ENCODE measurements at places on chromosomes 7 and 10. TPM values are rescaled to one million over a fixed set of nuclear protein-coding genes. Genes with fewer than 3 reads are reported as not detected.

Gene SLC26A5
- total RNA-seq: 0.30 TPM

- H3K36me3 ChIP-seq: no peaks in the 10 kb centered on the region
- DNase-seq: no peak
- peaks cover 14% of the 10 kb centered on the region for H3K4me1 ChIP-seq
- H3K4me3 ChIP-seq: peak within 1 kb of the TSS; percentile 17
Observed at GRCh38 chr10:48604991-48605508, at the start of gene ARHGAP22. Gene ARHGAP22, minus strand, starts transcription at chr10:48605073. Its CDS starts 277 bp downstream, at chr10:48604796.

Gene COL26A1
- total RNA-seq: not detected

GRCh38 chr7:45347804-45348203 is 190.2 kb downstream of the RAMP3 start:
- no peaks in the 10 kb centered on the region for H3K4me1 ChIP-seq
- no peaks in the 10 kb centered on the region for H3K36me3 ChIP-seq
- no peak for DNase-seq
- H3K27me3 ChIP-seq: no peaks in the 10 kb centered on the region
- H3K4me3 ChIP-seq: no peak overlapping the region

Gene GIMAP2
- 47.5 TPM for total RNA-seq

- peaks cover 4% of the 10 kb centered on the region for H3K27me3 ChIP-seq
- H3K4me3 ChIP-seq: no peak overlapping the region
- no peaks in the 10 kb centered on the region for H3K36me3 ChIP-seq
- peaks cover 24% of the 10 kb centered on the region for H3K4me1 ChIP-seq
- no peak for DNase-seq
Observed at GRCh38 chr10:71893920-71894319, 42.9 kb upstream of the PSAP start.

DNA sequence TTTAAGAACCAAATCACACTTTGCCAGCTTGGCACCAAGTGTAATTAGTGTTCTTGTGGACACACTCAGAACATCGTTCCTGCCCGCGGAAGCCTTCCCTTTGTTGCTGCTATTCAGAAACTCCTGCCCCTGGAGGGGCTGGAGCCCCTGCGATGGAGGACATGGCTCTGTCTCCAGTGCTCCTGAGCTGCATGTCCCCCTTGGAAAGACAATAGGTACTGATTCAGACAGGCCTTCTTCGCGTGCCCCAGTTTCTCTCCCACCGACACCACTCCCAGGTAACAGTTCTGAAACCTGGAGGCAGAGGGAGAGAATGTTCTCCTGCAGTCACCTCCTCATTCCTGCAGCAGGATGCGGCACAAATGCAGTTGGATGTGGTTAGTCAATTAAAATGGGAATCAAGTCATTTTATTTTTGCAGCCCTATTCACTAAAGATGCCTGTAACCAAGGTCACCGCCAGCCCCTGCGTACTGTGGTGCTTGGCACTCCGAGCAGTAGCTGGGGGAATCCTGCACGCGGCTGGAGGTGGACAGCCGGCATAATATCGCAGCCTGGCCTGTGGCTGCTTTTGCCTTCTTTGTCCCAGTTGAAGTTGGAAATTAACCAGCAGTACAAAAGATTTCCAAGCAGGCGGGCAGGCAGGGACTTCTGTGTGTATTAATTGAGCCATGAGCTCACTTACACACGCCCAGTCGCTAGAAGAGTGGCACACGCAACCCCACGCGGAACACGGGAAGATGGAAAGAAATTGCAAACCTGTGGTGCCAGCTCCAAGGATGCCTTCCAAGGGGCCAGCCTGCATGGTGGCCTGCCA is 205.7 kb downstream of the EBF3 start:
- no peaks in the 10 kb centered on the region for H3K27me3 ChIP-seq
- H3K27ac ChIP-seq: no peak overlapping the region

Gene IL2RA
- total RNA-seq: 11.2 TPM

DNA sequence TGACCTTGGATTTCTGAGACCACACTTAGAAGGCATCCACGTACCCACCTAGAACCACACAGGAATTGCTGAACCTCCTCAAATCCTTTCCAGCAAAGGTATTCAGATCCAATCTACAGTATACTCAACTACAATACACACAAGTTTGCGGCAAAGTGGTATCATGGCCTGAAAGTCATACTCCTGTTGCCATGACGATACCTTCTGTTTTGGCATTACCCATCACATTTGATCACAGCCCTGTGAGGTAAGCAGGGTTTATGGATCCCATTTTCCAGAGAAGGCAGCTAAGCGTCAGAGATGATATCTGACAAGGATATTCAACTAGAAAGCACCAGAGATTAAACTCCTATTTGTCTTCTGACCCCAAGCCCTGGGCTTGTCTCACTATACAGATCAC is 32.8 kb downstream of the SGMS1 start:
- no peaks in the 10 kb centered on the region for H3K27me3 ChIP-seq
- H3K4me1 ChIP-seq: no peaks in the 10 kb centered on the region
- DNase-seq: no peak

Gene PCDH15
- not detected for total RNA-seq

Gene TNS3
- total RNA-seq: 1.6 TPM

DNA sequence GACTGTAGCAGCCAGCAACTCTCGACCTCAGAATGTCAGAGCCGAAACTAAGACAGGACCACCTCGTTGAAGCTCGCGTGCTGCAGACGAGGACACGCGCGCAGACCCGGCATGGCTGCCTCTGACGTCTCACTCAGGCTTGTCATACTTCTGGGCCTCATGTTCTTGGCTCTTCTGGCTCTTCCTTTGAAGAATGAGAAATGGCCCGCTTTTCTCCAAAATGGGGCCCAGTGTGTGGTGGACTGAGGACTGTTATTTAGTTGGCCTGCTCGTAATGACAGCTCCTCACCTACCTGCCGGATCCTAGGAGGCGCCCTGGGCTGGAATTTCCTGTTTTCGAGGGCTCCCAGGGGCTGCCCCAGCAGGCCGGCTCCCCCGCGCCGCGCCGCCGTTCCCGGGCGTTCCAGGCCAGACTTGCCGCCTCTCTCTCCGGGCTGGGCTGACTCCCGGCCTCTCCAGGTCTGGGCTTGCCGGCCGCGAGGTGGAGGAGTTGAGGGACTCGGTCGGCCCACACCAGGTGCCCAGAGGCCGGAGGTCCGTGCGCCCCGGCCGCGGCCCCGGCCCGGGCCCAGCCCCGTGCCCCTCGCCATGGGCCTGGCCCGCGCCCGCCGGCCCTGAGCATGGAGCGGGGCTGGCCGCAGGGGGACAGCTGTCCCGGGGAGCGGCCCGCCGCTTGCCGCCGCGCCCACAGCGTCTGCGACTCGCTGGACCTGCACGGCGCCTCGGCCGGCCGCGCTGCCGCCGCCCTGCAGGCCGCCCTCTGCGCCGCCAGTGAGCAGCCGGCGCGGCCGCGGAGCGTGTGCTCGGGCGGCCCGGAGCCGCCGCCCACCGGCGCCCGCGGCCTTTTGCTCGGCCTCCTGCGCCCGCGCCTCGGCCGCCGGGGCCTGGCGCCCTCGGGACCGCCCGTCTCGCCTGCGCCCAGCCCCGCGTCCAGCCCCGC is 28.1 kb downstream of the AGAP3 start:
- no peak for DNase-seq
- peaks cover 2% of the 10 kb centered on the region for H3K27me3 ChIP-seq
- H3K36me3 ChIP-seq: peaks cover 3% of the 10 kb centered on the region
- no peak overlapping the region for H3K27ac ChIP-seq

DNA sequence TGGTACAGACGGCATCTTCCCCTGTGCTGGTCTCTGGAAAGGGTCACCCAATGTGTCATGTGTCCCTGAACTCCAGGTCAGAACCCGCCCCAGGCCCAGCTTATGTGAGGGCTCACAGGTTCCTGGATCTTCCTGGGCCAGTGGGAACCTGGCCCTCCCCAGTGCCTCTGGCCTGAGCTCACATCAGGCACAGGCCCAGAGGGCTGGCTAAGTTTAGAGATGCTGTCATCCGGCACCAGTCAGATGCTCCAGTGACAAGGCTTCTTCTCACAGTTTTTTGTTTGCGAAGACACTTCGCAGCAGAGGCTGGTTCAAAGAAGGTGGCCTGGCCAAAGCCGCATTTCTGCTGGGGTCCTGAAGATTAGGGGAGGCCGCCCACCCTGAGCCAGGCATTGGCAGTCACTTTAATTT is 11.8 kb downstream of the CAMK2B start:
- H3K27me3 ChIP-seq: peaks cover 12% of the 10 kb centered on the region
- H3K4me1 ChIP-seq: peaks cover 12% of the 10 kb centered on the region
- H3K4me3 ChIP-seq: no peak overlapping the region
- no peak for DNase-seq
- no peak overlapping the region for H3K27ac ChIP-seq
- H3K36me3 ChIP-seq: no peaks in the 10 kb centered on the region

DNA sequence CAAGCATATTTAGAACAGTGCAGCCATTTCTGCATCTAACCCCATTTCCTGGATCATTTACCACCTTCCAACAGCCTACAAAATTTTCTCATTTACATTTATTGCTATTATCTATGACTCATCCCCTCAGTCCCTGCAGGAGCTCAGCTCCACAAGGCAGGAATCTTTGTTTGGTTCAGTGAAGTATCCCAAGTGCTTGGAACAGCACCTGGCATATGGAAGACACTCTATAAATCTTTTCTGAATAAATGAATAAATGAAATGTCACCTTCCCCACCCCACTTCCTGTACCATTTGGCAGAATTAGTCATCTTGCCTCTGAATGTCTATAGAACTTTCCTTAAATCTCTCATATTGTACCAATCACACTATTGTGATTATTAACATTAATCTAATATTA is 110.7 kb downstream of the HIP1 start:
- DNase-seq: no peak
- no peaks in the 10 kb centered on the region for H3K36me3 ChIP-seq
- peaks cover 18% of the 10 kb centered on the region for H3K4me1 ChIP-seq
- no peak overlapping the region for H3K27ac ChIP-seq

- H3K27ac ChIP-seq: no peak overlapping the region
- H3K27me3 ChIP-seq: no peaks in the 10 kb centered on the region
- no peak overlapping the region for H3K4me3 ChIP-seq
- no peaks in the 10 kb centered on the region for H3K4me1 ChIP-seq
- no peak for DNase-seq
Observed at GRCh38 chr7:13628239-13629001, 361.0 kb downstream of the ETV1 start.

Gene ZNF800
- total RNA-seq: 107 TPM

- DNase-seq: no peak
- H3K27ac ChIP-seq: no peak overlapping the region
- no peaks in the 10 kb centered on the region for H3K27me3 ChIP-seq
- no peaks in the 10 kb centered on the region for H3K4me1 ChIP-seq
- H3K4me3 ChIP-seq: no peak overlapping the region
- peaks cover 65% of the 10 kb centered on the region for H3K36me3 ChIP-seq
Observed at GRCh38 chr7:128395748-128396147, 14.0 kb downstream of the IMPDH1 start.

DNA sequence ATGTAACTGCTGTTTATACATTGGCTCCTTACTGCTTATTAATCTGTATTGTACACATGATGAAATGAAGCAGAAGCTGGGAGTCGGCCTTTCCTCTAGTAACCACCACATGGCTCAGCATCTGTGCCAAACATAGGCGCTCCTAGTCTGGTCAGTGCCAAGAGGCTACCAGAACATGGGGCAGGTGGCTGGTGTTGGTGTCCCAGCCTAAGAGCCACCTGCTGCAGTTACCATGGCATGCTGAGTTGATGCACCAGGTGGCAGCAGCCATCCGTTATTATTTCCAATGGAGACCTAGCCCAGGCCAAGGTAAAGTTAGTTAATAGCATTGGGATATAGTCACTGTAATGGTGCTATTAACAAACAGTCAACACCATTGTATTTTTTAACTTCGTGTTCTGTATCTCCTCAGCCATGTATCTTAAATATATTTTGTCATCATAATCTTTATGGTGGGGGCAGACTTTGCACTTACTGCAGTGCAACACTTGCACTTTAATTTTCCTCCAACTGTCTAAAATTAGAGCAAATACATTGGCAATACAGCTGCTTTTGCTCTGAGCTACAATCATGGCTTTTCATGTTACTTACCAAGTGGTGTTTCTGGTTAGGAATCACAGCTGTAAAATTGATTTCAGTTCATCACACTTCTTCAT is 33.1 kb downstream of the HBP1 start:
- no peak overlapping the region for H3K4me3 ChIP-seq
- peaks cover 83% of the 10 kb centered on the region for H3K36me3 ChIP-seq
- H3K27me3 ChIP-seq: no peaks in the 10 kb centered on the region
- H3K4me1 ChIP-seq: no peaks in the 10 kb centered on the region
- H3K27ac ChIP-seq: no peak overlapping the region
- peak; percentile 18 for DNase-seq

Gene LRRC18
- total RNA-seq: not detected

Gene LEP
- total RNA-seq: not detected

- H3K4me1 ChIP-seq: peaks cover 5% of the 10 kb centered on the region
- H3K27me3 ChIP-seq: no peaks in the 10 kb centered on the region
- no peak overlapping the region for H3K4me3 ChIP-seq
Observed at GRCh38 chr10:96638696-96639095, 51.9 kb upstream of the TM9SF3 start.

GRCh38 chr7:1330801-1331425 is 98.2 kb downstream of the UNCX start:
- DNase-seq: no peak
- no peaks in the 10 kb centered on the region for H3K4me1 ChIP-seq
- H3K4me3 ChIP-seq: no peak overlapping the region
- H3K27me3 ChIP-seq: no peaks in the 10 kb centered on the region
- no peaks in the 10 kb centered on the region for H3K36me3 ChIP-seq

Gene SSC4D
- 0.40 TPM for total RNA-seq

DNA sequence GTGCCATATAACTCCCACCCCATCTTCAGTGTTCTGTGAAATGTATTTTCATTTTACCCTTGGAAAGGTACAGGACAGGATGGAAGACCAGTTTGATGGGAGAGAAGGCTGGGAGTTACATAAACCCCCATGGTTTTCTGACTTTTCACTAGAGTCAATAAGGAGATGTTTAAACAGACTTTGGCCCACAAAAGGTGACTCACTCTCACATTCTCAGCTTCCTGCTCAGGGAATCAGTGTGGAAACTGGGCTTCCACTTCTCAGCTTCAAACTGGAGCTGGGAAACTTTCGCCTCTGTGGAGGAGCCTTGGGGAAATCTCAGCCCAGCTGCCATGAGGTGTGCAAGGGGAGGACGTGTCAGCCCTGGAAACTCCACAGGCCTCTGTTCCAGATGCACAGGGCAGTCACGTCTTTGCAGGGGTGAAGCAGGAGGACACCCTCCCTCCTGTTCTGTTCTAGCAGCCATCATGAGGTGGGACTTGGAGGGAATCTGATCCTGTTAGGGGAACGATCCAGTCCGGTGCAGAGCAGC is 560.5 kb upstream of the GALNT17 start:
- DNase-seq: no peak
- no peaks in the 10 kb centered on the region for H3K4me1 ChIP-seq
- H3K27me3 ChIP-seq: no peaks in the 10 kb centered on the region

All from natural killer cell (primary cell).